ENCODE measurements at places on chromosomes 7 and 10.

- peak; percentile 95 for DNase-seq
Measured at GRCh38 chr10:114526504-114527238, 122.4 kb upstream of the AFAP1L2 start.

DNA sequence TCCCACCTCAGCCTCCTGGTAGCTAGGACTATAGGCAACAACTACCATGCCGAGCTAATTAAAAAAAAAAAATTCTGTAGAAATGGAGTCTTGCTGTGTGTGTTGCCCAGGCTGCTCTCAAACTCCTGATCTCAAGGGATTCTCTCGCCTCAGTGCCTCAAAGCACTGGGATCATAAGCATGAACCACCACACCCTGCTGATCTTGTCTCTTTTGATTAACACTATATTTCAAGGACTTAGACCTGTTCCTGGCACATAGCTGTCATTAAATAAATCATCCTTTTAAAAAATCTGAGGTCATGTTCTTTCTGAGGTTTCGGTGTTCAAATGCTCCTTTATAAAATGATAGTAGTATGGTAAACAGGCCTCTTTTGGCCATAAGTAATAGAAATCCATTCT is 4.8 kb downstream of the PALS2 start:
- no peak for DNase-seq

- DNase-seq = no peak
Measured at GRCh38 chr10:71135236-71135635, 77.1 kb upstream of the UNC5B start.

DNA sequence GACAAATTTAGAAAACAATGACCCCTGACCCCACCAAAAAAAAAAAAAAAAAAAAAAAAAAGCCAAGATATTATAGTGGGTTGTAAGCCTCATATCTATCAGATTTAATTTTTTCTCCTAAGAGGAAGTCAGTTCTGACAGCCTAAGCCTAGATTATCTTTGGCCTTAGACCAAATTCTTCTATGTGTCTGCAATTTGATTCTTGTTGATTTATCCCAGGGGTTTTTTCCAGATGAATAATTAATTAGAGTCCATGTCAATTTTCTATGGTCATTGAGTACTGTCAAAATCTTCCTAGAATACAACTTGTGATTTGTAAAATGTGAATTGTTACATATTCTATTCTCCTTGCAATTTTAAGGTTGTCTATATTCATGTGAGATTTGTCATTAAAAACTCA is 151.6 kb upstream of the CACNA2D1 start:
- DNase-seq = no peak

GRCh38 chr7:98165827-98166667 is 45.2 kb upstream of the BHLHA15 start:
- DNase-seq = peak; percentile 38

DNA sequence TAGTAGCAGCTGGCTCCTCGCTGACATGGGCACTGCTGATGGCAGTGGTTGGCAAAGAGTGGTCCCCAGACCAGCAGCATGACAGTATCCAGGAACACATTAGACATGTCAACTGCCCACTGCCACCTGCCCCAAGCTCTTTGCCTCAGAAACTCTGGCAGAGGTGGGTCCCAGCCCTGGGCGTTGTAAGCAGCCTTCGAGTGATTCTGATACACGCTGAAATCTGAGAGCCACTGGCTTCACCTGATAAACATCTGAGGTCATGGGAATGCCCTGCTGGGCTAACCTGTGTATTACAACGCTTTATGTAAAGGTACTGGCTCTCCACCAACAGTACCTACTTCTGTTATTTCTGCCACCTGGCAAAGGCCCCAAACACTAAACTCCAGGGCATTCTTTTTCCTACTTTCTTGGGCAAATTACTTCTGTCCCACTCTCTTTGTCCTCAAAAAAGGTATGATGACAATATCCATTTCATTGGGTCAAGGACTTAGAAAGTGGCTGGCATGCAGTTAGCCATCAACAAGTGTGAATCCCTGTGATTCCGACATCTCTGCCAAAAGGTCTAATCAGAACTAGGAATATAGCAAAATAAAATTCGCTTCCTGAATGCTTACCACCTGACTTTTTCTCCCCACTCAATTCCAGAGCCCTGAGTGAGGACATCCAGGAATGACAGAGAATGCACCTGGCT is 9.2 kb downstream of the SGMS1 start:
- peak; percentile 32 for DNase-seq

- no peak for DNase-seq
Measured at GRCh38 chr7:47577321-47577919, 4.5 kb downstream of the TNS3 start.

- DNase-seq = no peak
Measured at GRCh38 chr10:47145290-47145934, 154.6 kb upstream of the GDF10 start.

GRCh38 chr10:9198611-9199010 is 1144.1 kb downstream of the GATA3 start:
- DNase-seq = no peak

DNA sequence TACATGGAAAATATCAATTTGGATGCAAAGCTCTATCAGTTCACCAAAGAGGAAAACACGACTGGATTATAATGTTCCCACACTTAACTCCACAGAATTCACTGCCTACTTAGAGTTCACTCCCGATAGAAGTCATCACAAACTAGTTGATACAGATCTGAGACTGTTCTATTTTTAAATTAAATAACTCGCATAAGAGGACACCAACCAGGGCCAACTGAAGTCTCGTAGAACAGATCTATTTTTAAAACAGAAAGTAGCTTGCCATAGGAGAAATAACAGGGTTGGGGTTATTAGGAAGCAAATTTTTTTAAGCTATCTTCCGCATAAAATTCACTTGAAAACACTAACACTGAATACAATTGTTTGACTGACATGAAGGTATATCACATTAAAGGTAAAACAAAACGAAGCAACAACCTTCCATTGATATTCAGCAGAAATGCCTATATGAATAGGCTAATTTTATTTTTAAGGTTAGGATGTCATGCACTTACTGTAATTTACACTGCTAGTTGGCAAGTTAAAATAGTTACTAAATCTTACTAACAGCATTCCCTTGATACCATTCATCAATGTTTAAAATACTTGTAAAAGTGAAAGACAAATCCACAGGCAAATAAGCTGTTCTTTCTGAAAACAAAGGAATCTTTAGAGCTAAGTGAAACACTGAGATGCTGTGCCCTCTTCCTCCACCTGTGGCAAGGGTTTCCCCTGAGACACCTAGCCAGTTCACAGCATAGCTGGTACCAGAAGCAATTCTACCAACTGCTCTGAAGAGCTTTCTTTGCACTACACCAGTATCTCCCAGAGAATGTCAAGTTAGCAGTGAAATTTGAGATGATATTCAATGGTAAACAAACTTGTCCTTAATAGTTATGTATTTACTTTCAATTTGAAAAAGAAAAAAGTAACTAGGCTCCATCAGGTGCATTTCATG is 186.7 kb upstream of the ANK3 start:
- DNase-seq = no peak

DNA sequence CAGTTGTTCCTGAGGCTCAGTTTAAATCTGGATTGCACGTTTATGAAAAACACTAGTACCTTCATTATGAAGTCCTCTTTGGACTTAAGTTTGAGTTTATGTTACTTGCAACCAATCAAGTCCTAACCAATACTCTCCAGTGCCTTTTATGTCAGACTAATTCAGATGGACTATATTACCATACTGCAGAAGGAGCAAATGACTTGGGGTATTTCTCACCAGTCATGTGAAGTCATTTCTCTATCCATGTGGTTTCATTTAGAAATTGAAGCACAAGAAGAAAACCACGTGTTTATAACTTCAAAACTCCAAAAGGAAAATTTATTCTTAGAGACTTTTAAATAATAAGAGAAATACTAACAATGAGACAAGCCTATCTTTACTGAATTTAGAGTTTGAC is 201.6 kb downstream of the MBL2 start:
- DNase-seq = no peak

DNA sequence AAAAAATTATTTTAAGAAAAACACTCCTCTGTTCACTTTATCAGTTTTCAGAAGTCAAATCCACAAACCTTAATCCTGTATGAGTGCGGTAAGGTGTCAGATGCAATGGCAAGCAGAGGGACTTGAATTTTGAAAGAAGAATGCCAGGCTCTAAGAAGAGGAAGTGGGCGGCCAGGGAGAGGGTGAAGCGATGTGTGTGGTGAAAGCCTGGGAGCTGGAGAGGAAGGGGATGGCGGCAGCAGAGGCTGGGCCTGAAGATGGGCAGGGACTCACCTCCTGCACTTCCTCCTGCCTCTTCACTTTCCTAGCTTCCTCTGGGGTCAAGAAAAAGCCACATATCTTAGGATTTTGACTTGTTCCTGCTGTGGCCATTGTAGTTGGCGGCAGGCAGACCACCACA is 609.6 kb downstream of the PARD3 start:
- no peak for DNase-seq

- DNase-seq = no peak
Measured at GRCh38 chr10:88103576-88103975, 240.2 kb downstream of the PTEN start.

DNA sequence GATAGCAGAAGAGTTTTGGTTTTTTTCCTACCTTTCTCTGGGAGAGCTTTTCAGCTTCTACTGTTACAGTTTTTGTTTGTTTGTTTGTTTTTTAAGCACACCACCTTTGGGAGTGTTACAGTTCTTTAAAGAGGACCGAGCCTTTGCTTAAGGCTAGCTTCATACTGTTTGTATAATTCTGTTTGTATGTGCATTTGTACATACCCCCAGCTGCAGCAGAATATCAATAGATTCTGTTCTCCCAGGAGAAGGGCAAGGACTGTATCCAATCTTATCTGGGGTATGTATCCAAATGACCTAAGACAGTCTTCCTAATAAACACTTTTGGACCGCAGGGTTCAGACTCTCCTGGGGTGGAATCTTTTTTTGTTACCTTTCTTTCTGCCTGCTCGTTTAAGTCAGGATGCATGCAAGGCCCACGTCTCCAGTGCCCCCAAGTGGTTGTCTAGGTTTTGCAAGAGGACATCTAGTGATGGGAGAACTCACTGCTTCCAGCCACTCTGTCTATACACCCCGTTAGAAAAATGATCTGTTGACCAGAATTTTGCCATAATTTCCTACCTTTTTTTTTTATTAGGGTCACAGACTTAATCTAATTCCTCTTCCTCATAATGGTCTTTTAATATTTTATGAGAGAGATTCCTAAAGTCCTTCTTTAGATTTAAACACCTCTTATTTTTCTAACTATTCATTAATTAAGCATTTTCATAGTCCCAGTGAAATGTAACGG is 23.9 kb downstream of the NRF1 start:
- peak; percentile 70 for DNase-seq

DNA sequence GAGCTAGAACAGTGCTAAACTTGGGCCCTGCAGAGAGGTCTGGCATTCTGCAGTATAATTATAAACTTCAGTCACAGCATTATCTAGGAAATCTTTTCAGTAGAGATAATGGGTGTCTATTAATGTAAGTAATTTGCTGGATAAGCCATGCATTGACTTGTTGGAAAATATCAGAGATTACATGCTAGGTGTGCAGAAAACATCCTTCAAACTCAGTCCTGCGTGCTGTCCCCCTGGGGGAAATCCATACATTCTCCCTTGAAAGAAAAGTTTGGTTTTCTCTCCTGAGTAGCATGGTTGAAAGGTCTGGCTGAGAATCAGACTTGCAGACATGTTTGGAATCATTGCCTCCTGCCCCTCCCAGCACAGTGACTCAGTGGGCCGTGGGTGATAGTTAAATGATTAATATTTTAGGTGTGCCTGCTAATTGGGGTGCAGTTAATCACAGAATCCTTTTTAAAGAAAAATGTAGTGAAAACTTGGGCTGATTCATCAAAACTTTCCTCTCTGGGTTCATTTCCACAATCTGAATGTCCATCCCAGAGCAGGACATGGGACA is 13.9 kb upstream of the PRXL2A start:
- no peak for DNase-seq

DNA sequence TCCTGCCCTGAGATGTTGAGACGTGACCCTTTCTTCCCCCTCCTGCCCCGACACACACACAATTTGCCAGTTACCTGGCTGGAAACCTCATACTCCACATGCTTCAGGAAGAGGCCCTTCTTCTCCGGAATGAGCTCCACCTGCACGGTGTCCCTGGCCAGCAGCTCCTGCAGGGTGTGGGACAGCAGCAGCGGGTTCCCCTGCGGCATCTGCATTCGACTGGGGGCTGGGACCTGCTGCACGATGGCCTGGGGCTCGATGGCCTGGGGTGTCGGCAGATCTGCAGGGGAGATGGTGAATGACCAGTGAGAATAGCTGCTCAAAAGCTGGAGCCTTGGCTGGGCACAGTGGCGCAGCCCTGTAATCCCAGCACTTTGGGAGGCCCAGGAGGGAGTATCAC is 36.0 kb downstream of the NUDT1 start:
- no peak for DNase-seq

DNA sequence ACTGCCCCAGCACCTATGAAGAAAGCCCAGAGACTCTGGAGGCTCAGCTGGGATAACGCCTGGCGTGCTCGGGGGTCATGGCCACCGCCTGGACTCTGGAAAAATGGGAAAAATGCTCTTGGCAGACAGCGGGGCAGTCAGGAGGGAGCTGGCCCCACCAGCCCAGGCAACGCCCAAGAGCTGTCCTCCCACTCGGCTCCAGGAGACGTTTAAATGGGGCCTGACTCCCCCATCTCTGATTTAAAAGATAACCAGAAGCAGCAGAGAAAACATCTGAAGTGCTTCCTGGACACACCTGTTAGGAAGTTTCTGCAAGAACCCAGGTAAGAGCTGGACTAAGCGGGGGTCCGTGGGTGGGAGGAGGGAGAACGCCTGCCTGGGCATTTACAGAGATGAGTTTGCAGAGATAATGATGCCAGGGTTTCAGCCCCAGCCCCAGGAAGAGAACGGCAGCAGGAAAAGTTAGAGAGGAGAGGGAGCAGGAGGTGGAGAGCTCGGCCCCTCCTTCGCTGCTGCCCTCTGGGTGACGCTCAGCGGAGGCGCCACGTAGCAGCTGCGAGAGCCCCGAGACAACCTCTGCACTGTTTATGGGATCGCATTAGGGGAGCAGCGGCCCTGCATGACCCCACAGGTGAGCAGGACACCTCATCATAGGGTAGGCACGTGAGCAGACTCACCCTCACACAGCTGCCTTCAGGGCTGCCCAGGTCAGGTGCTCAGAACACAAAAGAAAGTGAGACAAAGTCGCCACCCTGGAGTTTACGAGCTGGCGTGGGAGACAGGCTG is 83.5 kb upstream of the INSIG1 start:
- DNase-seq = no peak

- DNase-seq = no peak
Measured at GRCh38 chr7:120334475-120334874, 61.5 kb downstream of the KCND2 start.

DNA sequence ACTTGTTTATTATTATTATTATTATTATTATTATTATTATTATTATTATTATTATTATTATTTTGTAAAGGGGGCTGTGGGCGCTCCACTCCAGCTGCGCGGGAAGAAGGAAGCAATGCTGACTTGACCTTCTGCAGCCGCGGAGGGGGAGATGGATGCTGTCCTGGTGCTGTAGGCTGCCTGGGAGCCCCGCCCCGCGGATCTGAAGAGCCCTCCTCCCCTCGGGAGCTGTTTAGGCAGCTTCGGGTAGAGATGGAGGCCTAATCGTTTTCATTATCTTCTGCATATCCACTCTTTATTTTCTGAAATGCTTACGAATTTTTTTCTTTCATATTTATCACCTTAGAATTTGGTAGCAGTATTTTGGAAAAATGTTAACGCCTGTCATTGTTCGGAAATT is 101.2 kb upstream of the KLF6 start:
- no peak for DNase-seq
